Stimulated activated CD8-positive, alpha-beta memory T cell treated with anti-CD3 and anti-CD28 coated beads, Interleukin-7, amount 100 ng/mL, for 24 hours (primary cell): ENCODE measurements at places on chromosomes 11 and 22.

- DNase-seq, result no peak
Measured at GRCh38 chr11:2669634-2670469, 29.9 kb downstream of the KCNQ1OT1 start.

DNA sequence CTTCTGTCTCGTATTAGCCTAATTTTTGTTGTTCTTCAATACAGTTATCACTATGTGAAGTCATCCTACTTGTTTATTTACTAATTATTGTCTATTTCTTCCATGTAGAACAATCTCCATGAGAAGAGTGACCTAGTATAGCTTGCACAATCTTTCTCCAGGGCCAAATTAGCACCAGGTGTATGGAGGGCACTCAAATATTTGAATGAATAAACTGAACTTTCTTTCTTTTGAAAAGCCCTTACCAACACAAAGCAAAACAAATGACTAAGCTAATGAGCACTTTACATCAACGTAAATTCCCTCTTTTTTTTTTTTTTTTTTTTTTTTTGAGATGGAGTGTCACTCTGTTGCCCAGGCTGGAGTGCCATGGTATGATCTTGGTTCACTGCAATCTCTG, 34.2 kb downstream of the ABTB2 start:
- DNase-seq, result no peak

GRCh38 chr22:44127356-44127755, 53.4 kb upstream of the PARVG start:
- no peak for DNase-seq

DNA sequence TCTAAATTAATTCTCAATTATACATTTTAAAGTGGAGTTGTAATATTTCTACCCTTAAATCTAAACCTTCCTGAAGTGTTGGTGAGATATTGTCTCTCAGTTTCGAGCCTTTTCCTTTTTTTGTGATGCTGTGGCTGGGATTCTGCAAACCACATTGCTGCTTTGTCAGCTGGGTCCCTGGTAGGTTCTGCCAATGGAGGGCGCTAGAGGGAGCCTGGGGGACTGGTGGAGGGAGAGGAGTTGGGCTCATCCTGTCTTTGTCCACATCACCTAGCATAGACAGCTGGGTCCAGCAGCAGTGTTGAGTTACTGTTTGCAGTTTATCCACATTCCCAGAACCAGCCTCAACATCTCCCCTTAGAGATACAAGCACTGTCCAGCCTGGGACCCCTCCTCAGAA, 41.0 kb downstream of the TRAF6 start:
- DNase-seq, result no peak

DNA sequence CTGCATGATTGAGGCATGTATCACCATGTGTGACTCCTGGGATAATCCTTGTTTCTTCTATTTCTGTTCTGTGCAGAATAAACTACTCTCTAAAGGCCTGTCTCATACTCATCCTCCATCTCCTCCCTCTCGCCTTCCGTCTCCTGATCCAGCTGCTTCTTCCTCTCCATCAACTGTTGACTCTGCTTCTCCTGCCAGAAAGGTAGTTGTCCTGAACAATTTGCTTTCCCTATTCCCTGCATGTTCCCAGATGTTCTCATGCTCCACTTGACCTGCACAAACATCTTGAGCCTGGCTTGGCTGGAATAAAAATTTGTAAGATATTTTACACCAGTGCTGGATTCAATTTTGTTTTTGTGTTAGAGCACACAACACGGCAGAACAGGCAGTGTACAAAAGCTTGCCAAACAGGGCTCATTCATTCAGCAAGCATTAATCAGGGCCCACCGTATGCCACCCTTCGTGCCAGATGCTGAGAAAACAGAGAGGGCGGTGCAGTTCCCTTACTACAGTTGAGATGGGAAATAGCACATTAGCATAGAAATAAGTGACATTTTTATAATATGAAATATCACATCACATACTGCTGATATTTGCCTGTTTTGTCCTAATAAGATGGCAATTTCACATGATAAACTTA, 133.3 kb upstream of the PARVA start:
- no peak for DNase-seq

- no peak for DNase-seq
Measured at GRCh38 chr11:95365348-95365747, 134.3 kb upstream of the SESN3 start.

DNA sequence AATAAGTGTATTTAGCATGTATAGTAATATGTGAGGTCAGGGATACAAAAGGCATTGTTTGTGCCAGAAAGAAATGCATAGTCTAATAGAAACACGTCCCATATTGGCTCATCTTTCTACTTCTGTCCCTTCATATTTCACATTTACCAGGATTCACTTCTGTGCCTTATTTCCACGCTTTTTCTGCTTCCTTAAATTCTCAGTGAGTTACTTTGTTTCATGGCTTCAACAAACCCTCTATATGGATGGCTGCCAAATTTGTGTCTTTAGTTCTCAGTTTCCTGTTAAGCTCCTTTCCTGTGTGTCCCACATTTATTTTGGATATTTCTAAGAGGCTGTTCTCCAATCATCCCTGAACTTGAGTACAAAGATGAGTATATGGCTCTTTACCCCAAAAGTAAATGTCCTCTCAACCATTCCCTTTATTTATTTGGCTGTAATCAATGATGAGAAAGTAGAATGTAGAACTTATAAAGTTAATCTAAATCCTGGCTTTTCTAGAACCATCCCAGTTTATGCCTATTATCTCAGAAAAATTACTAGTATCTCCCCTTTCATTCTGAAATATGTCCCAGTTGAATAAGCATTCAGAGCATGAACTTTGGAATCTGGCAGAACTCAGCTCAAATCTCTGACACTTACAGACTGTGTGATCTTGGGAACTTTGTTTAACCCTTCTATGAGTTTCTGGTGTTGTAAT, 23.5 kb downstream of the OR8B12 start:
- no peak for DNase-seq

GRCh38 chr11:6458352-6459098, 15.2 kb downstream of the TRIM3 start:
- DNase-seq, result no peak

GRCh38 chr11:72983560-72983959, 158.6 kb downstream of the FCHSD2 start:
- no peak for DNase-seq

- DNase-seq, result no peak
Measured at GRCh38 chr11:26219183-26220117, 112.5 kb upstream of the ANO3 start.

DNA sequence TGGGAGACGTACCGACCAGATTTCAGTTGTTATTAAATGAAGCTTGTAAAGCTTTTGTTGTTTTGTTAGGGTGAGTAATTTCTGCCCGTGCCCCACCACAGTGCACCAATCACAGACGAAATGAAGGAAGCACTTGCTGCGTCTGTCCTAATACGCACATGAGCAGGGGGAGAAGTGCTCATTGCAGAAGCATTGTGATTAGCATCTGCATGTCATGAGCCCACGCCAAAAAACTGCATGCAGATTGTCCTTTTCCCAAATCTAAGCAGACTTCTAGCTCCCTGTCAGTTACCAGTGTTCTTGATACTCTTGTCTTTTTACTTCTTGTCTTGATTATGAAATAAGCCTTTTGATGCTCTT, 15.5 kb downstream of the RBX1 start:
- DNase-seq, result no peak

DNA sequence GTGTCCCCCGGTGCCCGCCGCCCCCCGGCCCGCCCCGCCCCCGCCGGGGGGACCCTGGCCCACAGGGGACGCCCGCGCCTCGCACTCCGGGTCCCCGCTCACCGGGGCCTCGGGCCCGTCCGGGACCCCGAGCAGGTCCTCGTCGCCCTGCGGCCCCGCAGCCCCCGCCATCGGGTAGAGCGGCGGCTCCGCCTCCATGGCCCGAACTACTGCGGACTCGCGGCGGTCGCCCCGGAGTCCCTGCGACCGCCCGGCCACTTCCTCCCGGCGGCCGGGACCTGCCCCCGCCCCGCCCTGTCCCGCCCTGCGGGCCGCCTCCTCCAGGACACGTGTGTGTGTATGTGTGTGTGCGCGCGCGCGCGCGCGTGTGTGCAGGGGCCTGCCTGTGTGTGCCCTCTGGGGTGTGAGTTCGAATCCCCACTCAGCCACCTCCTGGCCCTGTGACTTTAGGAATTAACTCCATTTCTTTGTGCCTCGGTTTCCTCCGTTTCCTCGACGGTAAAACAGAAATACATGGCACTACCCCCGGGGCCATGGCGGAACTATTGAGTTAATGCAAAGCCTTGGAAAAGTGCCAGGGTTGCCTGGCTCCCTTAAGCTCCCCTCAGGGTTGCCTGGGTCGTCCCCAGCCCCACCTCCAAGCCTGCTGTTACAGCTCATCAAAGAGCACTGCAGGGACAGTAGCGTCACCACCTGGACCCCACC, at the start of gene UNC93B1:
Gene UNC93B1 (minus strand): TSS at position 252 of the 705 bp plus-strand sequence. CDS start 54 bp downstream, at position 198.
- peak; percentile 70 for DNase-seq

- DNase-seq, result no peak
Measured at GRCh38 chr11:119460097-119460496, 37.1 kb upstream of the THY1 start.

DNA sequence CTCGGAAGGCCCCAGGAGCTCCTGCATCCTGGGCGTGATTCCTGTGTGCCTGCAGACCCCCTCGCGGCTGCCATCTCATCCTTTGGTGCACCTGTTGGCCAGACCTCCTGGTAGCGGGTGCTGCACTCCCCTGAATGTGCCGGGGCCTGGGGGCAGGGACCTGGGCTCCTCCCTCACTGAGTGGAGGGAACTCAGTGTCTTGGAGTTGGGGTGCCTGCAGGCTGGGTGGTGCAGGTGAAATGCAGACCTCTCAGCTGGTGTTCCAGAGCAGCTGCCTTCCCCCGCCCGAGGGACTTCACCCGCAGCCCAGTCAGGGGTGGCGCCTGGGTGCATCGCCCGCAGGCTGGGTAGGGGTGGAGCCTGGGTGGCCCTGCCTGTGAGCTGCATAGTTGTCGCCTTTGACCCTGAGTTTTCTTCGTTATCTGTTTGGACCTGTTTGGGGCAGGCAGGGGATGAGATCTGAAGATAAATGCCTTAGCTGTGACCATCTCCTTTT, 31.4 kb downstream of the LRP5 start:
- DNase-seq, result no peak

DNA sequence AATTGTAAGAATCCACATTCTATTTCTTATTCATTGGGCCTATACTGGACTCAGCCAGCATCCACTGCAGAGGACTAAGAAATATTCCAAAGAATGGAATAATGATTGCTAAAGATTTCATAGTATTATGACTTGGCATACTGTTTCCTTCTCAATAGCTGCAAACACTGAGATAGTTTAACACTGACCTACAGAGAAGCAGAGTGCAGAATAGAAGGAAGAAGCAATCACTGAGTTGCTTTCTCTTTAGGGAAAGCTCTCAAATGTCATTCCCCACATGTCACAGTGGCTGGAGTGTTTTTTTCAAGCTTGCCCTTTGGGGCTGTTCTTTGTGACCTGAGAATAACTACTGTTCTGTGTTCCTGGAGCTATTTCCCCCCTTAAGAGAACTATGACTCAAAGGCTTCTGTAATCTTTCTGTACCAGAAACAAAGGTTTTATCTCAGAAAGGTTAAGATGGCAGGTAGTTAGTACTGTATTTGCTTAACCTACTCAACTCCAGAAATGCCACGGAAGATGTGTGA, 243.6 kb upstream of the LUZP2 start:
- no peak for DNase-seq

- no peak for DNase-seq
Measured at GRCh38 chr22:45503050-45503815, 550 bp downstream of the FBLN1 start.

DNA sequence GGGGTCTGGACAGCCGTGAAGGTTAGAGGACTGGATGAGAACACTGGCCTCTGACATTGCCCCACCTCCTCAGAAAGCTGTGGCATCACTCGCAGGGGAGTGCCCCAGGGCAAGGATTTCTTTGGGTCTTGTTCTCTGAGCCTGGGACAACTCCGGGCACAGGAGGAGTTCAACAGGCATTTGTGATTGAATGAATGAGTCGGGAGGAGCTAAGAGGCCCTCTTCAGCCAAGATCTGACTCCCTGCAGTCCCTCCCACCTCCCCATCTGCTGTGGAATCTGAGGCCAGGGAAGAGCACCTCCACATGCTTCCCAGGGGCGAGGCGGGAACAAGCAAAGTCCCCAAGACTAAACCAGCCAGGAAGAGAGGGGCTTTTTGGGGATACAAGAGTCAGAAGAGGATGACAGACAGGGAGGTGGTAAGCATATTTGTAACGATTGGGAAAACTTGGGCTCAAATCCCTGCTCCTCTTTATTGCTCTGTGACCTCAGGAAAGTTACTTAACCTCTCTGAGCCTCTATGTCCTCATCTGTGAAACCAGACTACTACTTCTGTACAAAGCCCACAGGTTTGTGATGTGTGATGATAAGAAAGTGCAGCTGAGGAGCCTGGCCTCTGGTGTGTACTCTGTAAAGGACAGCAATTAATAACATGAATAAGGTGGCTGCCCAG, 6.4 kb downstream of the TP53I11 start:
- DNase-seq, result no peak

DNA sequence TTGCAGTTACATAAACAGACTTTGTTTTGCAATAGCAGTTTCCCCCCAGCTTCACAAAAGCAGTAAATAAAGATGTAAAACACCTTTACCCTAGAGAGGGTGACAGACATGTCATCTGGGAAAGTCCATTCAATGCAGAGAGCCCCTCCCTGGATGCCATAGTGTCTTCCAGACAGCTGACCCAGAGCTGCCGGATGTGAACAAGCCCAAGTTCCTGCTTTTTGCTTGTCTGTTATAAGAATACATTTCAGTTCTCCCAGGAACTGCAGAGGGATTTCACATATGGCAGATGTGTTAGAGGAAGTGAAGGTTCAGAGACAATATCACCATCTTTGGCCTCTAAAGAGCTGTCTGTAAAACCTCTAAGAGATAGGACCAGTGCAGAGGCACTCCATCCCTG, 48.9 kb downstream of the RELT start:
- no peak for DNase-seq

GRCh38 chr22:33789690-33790253, 130.5 kb downstream of the LARGE1 start:
- DNase-seq, result no peak

DNA sequence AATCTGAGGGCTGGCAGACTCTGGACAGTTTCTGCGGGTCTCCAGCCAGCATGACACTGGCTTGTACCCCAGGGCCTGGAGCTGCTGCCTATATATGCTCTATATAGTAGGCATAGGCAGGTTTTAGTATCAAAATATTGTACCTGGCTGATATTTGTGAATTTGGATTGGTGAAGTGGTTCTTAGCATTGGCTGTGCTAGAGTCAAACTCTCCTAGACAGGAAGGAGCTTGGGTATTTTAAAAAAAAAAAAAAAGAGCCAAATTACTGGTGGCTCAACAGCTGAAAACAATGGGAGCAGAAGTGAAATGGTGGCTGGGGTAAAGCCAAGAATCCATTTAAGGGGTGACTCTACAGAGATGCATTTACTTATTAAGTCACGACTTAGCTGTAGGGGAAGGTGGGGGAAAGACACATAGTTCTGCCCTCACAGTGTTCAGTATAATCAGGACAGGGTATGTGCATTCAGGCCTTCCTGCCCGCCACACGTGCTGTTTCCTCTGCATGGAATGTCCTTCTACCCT, 11.0 kb upstream of the MTFP1 start:
- no peak for DNase-seq

- no peak for DNase-seq
Measured at GRCh38 chr11:68735646-68736045, 15.7 kb downstream of the TESMIN start.
